ENCODE measurements at places on chromosomes 6 and 20.

DNA sequence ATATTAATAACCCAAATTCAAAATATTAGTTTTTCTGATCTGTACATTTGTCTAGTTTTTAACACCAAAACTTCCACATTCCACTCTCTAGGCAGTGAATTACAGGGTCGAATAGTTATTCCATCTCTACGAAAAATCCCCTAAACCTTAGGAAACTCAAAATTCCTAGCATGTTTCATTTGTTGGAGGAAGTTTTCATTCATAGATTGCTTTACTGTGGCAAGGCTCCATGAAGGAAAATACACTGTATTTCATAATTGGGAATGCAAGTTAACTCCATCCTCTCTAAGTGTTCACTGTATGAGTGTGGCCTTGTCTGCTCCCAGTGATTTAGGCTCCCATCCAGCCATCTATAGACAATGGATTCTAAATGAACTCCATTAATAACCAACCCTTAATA lies 296.1 kb downstream of the TENT5A start:
- DNase-seq: no peak

GRCh38 chr20:62702895-62703852 lies 5.5 kb upstream of the NTSR1 start:
- peak; percentile 29 for DNase-seq

DNA sequence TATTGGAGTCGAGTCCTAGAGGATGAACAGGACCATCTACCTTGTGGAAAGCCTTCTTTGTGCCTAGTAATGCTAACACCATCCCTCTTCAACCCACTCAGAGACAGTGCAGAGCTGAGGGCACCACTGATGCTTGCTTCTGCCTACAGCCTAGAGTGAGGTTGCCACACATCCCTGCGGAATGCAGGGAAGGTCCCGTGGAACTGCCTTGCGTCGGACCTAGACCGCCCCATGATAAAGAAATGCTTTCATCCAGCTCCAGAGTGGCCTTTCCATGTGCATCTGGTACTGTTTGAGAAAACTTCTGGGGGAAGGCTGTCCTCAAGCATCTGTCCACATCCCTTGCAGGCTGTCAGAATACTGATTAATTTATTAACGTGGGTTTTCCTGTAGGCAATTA lies 168.4 kb downstream of the PHACTR1 start:
- DNase-seq: no peak

GRCh38 chr6:141634269-141634668 lies 498.5 kb upstream of the GJE1 start:
- DNase-seq: no peak

GRCh38 chr6:125821825-125822281 lies 31.1 kb downstream of the NCOA7 start:
- DNase-seq: no peak

GRCh38 chr6:117840541-117840983 lies 66.5 kb upstream of the SLC35F1 start:
- DNase-seq: no peak

GRCh38 chr6:121849477-121849876 lies 414.0 kb downstream of the GJA1 start:
- peak; percentile 56 for DNase-seq

DNA sequence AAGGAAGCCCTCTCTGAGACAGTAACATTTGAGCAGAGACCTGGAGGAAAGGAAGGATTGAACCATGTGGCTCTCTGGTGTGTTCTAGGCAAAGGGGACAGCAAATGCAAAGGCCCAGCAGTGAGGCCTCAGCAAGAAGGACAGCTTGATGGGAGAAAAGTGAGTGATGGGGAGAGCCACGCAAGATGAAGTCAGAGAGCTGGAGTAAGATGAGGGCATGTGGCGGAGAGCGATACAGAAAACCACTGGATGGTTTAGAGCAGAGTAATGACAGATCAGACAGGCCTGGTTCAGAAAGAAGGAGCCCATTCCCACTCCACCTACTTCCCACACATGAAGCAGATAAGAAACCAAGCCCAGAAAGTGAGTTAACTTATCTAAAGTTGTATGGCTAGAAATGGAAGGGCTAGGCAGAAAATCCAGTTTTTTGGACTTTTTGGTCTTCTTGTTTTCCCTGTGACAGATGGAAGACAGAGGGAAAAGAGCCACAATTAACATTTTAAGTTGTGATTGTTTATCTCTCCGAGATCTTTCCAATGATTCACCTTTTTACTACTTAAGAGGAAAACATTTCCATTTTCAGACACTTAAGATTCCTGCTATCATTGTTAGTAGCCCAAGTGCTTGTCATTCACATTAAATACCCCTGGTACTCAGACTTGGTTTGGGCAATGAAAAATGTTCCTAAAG lies 723 bp upstream of the SNPH start:
- DNase-seq: no peak

DNA sequence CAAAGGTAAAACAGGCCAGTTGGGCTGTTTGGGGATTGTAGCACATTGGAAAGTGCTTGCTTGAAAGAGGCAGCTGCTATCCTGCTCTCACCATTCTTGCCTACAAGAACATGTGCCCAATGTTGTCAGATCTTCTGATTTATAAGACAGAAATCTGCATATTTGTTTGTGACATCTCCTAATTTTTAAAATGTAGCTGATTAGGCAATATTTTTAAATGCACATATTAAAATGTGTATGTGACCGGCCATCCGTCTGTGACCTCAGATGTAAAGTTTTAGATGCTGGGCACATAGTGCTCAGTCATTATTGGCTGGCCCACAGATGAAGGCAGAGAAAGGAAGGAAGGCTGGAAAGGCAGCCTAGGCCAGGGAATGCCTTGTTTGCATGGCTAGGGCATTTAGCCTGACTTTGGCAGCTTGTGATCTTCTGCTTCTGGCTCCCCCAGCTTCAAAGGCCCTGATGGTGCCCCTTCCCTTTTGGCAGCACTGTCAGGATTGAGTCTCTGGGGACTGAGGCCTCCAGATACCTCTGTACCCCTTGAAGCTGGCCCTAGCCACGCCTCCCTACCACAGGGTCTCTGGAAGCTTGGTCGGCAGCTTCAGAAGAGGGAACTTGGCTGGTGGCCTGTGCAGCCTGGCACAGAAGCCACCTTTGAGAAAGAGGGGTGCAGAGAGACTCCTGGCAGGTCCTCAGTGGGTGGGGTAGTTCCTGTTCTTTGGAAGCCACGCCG lies 6.4 kb downstream of the SNPH start:
- peak; percentile 6 for DNase-seq

DNA sequence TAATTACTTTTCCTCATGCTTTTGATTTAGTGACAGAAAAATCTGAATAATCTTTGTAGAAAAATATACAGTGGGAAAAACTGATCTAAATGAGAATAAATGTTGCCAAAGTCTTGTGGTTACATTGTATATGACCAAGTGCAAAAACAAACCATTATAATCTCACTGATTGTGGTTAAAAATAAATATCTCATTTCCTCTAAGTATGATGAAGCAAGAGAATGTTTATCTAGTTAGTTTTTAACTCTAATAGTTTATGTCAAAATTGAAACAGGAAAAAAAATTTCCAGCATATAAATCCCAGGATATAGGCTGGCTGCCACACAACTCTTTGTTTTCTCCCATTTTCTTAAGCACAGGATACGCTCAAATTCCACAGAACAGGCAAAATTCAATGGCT lies 392.7 kb upstream of the ID4 start:
- no peak for DNase-seq

- no peak for DNase-seq
Observed at GRCh38 chr6:158028421-158028820, 46.8 kb downstream of the SYNJ2 start.

- no peak for DNase-seq
Observed at GRCh38 chr6:46323966-46324622, 153.3 kb upstream of the ENPP5 start.

DNA sequence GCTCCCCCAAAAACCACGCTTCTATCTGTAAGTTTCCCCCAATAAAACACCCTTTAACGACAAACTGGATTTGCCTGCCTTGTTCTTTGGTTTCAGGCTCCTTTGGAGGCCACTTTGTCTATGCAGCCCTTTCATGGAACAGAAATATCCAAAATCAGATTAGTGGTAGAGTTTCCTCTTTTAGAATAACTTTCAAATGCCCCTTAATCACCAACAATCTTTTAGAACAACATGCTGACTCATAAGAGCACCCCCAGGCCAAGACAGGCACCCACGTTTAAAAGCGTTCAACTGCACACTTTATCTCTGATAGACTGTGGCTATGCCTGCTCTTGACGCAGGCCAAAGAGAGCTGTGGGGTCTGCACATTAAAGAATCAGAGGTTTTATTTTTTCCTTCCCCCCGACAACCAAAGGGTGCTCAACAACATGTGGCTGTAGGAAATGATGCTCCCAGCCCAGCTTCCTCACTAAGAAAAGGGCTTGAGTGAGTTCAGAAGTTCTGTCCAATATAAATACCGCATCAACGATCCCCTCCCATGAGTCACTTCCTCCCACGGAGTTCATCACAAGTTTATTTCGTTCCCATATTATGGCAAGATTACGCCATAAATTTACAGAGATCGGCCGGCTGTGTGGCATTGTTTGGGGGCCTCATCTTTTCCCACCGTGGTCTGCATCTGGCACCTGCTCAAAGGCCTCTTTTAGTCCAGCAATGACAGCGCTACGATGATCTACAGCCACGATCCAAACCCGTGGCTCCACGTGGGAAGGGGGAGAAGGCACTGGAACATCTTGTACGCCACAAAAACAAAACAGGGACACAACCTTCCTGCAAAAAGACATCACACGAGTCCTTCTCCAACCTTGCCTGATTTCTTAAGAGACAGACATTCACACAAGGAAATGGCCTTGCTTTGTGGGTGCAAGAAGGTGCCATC lies 88.8 kb upstream of the NFATC2 start:
- peak; percentile 27 for DNase-seq

GRCh38 chr20:59448196-59448595 lies 147.8 kb downstream of the EDN3 start:
- no peak for DNase-seq

GRCh38 chr6:16089232-16090062 lies 39.4 kb upstream of the MYLIP start:
- DNase-seq: no peak

DNA sequence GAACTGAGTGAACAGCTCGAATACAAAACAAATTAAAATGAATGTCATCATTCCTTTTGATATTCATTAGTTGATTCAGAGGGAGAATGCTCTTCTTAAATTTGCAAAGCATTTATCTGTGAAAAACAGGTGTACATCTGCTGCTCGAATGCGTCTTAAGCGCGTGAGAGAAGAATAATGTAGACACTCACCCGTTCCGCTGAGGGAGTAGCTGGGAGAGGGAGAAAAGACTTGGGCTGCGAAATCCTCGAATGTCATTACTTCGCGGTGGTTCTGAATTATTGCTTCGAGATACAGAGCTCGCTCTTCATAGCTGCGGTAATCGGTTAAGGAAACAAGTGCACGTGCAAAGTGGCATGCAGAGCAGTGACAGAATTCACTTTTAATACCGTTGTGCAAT lies 43.9 kb downstream of the INSM1 start:
- no peak for DNase-seq

DNA sequence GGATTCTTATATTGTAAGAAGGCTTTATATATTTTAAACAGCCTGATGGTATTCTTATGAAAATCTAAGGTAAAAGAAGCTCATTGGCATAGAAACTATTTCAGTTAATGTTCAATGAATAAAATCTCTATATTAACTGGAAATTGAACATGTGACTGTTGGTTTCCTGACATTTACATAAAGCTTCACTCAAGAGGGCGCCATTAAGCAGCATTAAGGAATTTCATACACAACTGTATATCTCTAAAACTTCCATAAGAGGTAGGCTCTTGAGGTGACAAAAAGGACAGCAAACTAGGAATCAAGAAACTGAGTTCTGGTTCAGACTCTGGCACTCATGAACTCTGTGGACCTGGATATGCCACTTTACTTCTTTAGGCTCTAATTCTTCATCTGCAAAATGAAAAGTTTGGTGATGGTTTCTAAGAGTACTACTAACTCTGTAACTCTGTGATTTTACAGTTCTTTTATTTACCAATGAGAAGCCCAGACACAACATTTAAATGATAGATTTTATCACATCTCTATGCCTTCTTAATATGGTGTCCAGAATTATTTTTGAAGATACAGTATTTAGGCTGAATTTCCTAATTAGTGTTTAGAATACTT lies 147.5 kb downstream of the FLRT3 start:
- no peak for DNase-seq

DNA sequence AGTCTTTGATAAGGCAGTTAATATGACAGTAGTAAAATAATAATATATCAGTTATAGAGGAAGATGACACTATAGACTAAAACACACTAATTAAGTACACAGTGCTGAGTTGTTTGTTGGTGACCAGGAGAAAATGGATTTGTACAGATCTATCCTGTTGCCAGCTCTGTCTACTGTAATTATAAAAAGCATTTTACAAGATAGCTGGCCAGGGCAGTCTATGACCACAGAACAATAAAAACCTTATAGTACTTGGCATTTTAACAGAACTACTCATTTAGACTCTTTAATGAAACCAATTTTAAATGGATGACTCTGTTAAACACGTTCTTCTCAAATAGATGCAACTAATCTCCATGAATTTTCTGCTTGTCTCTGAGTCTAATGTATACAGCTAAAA lies 367.5 kb downstream of the BTBD9 start:
- no peak for DNase-seq

DNA sequence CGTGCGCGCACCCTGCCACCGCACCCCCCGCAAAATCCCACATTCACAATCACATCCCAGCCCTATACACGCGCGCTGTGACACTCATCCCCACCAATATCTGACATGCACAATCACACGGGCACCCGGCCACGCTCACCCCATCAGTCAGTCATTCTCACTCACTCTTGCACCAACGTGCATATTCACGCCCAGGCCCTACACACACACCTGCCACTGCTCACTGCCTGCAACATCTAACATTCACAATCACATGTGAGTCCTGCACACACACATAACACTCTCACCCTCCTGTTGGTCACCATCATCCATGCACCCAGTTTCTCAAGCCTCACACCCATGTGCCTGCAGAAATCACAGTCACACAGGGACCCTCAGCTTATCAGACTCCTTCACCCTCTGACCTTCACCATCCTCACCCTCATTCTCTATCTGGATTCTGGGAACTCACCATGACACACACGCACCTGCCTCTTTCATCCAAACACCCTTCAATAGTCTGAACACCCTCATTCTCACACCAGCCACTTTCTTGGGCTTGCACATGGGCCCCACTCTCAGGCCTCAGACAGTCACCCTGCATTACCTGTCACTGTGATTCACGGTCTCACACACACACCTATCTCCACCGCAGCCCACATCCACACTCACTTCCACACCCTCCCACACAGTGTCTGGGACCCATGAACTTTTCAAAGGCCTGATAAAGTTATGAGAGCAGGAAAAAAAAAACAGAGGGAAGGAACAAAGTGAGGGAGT lies 748 bp upstream of the ATP9A start:
- no peak for DNase-seq

- no peak for DNase-seq
Observed at GRCh38 chr6:156757849-156758248, 19.3 kb upstream of the ARID1B start.

GRCh38 chr6:107585815-107586435 lies 96.0 kb downstream of the SOBP start:
- DNase-seq: no peak

- DNase-seq: no peak
Observed at GRCh38 chr6:170253910-170254269, 37.0 kb downstream of the DLL1 start.
